ENCODE measurements at places on chromosomes 11 and 22.

- peak; percentile 62 for DNase-seq
Measured at GRCh38 chr11:14380947-14381561, 22.1 kb upstream of the RRAS2 start.

- no peak for DNase-seq
Measured at GRCh38 chr11:131868629-131869507, 498.5 kb downstream of the NTM start.

DNA sequence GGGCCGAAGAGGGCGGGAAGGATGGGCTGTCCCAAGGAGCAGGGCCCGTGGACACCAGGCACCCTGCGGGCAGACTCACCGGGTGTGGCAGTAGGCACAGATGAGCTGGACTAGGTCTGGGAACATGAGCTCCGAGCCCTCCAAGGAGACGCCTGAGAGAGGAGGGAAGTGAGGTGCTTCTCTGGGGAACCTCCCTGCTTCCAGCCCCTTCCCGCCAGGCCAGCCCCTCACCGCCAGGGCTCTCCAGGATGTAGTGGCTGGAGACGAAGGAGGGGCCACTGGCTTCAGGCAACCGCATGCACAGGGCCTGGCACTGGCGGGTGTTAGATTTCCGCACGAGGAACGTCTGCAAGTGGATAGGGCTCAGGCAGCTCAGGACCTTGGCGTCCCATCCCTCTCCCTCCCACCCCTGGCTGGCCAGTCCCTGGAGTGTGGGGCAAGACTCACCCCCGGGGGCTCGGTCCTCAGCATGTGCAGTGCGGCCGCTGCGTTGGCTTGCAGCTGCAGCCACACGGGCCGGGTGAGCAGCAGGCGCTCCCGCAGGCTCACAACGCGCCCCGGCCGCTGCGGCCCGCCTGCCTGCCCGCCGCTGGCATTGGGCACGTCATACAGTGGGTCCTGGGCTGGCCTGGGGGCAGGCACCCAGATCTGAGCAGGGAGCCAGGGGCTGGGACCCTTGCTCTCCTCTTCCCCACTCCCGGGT lies 552 bp downstream of the RIN1 start:
- no peak for DNase-seq

DNA sequence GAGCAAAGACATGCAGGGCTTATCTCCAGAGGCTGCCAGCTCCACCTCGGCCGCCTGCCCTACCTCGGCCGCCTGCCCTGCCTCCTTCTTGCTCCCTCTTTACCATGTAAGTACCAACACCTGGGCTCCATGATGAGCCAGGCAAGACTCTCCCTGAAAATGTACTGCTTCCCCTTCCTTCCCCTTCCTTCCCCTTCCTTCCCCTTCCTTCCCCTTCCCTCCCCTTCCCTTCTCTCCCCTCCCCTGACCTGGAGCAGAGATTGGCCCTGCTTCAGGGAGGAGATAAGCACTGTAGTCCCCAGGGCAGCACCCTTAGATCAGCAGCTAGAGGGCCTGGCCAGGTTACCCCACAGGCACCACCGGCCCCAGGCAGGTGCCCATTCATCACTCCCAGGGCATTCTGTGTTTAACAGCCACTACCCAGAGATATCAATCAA lies 25.4 kb upstream of the ADORA2A start:
- no peak for DNase-seq

- DNase-seq = peak; percentile 74
Measured at GRCh38 chr11:12149672-12150225, 39.4 kb downstream of the MICAL2 start.

DNA sequence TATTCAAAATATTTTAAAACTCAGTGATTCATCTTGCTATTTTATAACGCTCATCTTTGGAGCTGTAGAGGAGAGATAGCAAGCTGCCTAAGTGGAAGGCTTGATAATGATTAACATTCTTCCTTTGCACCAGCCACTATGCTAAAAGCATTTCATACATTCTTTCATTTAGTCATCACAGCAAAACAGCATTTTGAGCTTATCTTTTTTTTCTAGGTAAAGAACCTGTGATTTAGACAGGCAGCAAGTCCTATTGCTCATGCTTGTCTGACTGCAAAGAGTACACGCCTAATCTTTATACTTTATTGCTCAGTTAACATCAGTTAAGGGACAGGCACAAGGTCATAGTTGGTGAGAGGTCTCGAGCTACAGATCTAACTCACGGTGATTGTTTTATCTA lies 713.1 kb upstream of the ARHGAP42 start:
- no peak for DNase-seq

DNA sequence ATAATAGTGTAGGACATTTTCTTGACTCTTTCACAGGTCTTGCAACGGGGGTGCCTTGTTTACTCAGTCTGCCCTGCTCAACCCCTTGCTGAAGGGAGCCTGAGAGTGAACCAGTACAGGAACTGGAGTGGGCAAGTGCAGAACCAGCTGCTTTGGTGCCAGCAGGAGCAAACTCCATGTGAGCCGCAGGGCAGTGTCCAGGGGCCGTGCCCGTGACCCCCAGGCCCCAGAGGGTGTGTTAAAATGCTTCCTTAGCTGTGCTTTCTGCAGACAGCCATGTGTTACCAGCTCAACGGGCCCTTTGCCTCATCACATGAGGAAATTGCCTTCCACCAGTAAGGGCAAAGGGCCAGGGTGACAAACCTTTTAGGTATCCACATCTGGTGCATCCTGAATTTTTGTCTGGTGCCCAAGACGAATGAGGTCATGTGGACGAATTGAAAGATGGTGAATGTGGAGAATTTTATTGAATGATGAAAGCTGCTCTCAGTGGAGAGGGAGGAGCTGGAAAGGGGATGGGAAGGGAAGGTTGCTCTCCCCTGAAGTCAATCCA lies 53.6 kb upstream of the OR5D13 start:
- DNase-seq = no peak

GRCh38 chr11:86811637-86812321 lies 11.4 kb downstream of the PRSS23 start:
- no peak for DNase-seq

All from stimulated activated CD8-positive, alpha-beta memory T cell treated with anti-CD3 and anti-CD28 coated beads, Interleukin-4, amount 100 ng/mL, for 48 hours (primary cell).